ENCODE measurements at places on chromosomes 12 and 14. TPM values are rescaled to one million over a fixed set of nuclear protein-coding genes. Genes with fewer than 3 reads are reported as not detected.

GRCh38 chr12:112261559-112261958 is 120.7 kb downstream of the HECTD4 start:
- no peak for DNase-seq

DNA sequence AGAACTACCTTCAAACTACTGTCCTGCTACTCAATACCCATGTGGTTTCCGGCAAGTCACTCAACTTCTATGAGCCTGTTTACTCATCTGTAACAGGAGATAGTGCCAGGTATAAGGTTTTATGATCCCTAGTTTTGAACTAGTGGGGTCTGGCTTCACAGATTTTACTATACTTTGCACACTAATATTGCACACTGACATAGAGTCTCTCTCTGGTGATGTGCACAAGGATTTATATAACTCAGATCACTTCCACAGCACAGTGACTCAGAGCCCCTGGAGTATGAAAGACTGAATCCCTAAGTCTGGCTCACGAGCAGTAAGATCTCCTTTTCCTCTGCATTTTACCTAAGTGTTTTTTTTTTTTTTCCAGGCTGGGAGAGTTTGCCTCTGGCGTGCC is 69.7 kb upstream of the SLC38A2 start:
- no peak for DNase-seq

DNA sequence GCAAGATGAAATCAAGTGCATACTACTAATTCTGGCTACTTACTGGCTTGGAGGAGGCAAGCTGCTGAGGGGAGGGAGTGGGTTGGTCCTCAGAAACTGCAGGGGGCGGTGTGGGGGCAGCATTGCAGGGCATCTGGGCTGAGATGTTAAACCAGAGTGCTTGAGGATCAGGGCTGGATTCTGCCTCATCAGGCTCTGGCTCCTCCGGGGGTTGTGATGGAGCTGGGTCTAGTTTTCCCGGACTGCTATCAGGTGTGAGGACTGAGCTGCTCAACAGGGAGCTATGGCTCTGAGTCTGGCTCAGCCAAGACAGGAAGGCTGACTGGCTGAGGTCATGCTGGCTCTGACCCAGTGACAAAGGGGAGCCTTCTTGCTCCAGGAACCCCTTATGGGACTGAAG is 28.6 kb downstream of the BAZ2A start:
- DNase-seq = no peak

- no peak for DNase-seq
These were observed 219.2 kb downstream of the MSRB3 start for GRCh38 chr12:65497660-65498059.

DNA sequence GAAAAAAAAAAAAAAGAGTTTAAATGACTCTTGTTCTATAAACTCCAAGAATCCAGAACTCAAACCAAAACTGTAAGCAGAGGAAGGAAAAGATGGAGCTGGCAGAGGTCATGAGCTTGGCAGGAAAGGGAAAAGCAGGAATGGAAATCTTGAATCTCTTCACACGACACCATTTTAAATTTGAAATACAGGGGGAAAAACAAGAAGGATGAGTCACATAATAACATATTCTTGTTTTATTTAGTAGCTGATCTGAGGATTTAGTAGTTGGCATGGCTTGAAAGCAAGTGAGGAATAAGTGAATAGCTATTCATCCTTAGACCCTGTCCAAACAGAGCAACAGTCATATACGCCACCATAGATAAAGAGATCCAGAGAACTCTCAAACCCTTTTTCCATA is 35.0 kb downstream of the EPS8 start:
- no peak for DNase-seq

DNA sequence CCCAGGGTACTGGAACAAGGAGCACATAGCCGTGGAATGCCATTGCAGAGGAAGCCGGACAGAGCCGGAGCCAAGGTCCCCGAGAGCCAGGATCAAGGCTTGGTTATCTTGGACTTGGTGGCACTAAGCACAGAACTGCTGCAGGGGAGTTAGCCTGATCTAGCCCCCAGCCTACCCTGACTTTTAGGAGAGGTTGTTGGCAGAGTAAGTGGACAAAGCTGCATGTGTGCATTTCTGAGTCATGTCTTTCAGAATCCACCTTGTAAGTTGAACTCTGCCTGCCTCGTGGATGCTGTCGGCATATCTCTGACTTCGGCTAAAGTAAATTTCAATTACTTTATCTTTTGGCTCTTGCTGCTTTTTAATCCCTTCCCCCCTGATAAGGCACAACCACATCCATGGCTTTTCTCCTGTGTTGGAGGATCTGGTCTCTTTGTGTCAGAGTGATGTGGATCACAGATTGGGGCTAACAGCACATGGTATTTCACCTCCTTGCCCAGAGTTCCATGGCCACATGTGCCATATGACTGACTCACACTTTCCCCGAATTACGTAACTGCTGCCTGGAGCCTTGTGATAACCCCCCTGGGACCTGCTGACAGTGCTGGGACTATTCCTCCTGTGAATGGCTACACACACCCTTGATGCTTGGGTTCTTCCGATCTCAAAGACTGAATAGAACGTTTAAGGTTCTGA is 240.3 kb downstream of the EMP1 start:
- DNase-seq = peak; percentile 71

DNA sequence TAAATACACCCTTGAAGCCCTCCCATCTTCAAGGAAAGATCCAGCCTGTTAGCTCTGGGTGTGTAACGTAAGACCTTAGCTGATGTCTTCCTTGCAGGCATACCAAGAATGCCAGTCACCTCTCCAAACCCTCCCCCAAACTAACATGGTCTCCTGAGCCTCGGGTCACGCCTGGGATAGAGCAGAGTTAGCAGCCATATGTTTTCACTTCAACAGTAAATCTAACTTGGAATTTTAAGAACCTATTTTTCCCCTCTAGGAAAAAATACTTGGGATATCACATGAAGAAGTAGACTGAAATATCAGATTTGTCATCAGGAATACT is 27.9 kb downstream of the BCL2L14 start:
- no peak for DNase-seq

DNA sequence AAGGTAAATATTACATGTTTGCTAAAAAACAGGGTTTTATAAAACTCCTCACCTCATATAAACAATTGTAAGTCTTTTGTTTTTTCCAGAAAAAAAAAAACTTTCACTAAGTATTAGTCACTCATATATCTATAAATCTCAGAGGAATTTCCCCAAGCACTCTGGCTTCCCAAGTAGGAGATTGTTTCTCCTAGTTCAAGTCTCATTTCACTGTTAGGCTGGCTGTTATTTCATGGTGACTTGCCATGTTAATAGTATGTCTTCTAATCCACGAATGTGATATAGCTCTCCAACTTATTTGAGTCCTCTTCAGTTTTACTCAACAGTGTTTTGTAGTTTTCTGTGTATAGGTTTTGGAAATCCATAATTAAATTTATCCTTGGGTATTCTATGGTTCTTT is 61.6 kb downstream of the CAPZA3 start:
- DNase-seq = no peak

DNA sequence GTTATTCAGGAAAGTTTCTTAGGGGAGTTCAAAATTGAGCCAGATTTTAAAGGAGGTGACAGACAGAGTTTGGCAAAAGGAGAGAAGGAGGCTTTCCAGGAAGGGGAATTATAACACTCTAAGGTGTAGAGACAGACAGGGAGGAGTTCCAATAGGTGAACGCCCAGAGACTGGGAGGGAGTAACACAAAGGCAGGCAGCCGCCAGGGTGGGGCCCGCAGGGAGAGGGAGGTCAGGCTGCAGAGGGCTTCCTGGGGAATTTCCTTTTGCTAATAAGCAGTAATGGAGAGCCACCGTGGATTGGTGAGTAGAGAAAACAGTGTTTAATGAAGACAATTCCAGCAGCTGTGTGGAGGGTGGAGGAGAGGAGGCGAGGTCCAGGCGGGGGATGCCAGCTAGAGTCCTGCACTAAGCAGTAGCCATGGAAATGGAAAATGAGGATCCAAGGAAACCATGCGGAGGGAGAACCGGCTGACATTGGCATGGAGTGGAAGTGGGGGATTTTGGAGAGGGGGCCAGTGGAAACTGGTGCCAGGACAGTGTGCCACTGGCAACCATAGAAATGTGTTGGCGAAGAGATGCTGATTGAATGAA is 22.2 kb downstream of the GRIN2B start:
- DNase-seq = no peak

DNA sequence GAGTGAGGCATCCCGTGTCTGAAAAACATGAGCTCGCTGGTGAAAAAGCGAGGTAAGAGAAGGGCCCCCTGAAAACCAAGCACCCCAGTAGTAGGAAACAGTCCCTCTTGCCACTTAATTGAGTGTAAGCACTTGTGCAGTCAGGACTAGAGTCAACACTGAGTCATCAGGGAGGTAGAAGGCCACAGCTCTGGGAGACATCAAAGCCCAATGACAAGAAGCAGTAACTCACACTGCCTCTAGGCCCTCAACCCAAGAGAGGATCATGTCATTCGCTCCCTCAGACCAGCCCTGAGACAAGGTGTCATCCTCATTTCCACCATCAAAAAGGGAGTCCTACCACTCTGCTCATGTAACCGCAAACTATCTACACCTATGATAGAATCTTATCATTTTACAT is 17.8 kb downstream of the POMT2 start:
- peak; percentile 67 for DNase-seq

DNA sequence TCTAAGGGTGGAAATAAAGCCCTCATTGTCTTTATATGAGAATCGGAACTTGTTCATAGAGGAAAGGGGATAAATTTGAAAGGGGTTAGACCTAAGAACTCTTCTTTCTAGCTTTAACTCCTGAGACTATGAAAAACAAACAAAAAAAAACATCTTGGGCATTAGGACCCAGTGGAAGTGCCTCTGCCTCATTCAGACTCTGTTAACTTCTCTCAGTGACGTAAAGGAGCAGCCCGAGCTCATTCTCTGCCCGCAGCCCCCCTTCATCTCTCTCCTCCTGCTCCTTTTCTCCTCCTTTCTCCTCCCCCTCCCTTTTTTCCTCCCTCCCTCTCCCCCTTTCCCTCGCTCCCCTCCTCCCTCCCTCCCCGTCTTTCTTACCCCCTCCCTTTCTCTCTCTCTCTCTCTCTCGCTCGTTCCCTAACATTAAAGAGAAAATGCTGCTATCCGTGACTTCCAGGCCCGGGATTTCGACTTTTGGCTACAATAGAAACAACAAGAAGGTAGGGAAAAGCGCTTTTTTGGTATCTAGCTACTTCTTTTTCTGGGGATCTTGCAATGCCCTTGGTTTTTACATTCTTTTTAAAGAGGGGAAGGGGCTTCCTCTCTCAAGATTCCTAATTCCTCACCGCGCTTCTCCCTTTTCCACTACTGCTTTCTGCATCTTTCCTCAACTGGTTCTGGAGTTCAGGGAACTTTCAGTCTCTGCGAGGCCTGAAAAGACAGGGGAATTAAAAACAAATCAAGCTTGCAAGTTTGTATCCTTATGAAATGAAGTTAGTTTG is at the start of gene RBMS2:
TSS of gene RBMS2 (plus strand) at position 231 of the 782 bp plus-strand sequence. CDS start at position 435, 204 bp downstream.
- peak; percentile 95 for DNase-seq

GRCh38 chr12:26564391-26564790 is 268.6 kb downstream of the ITPR2 start:
- no peak for DNase-seq

- peak; percentile 29 for DNase-seq
These were observed 7.8 kb upstream of the PLXNC1 start for GRCh38 chr12:94140556-94140955.

DNA sequence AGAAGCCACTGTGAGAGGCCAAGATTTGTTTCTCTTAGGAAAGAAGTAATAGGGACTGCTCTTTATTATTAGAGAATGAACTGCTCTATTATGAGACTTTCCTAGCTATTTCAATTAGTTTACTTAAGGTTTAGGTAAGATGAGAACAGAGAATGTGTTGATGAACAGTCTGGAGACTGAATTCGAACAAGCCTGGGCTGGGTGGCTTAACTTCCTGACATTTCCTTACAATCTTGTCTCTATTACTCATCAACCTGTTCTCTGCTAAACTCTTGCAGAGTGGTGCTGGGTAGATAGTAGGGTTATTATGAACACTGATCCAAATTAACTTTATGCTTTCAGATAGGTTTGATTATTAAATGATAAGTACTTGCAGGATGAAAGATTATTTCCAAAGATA is 31.2 kb downstream of the SLC15A5 start:
- DNase-seq = no peak

DNA sequence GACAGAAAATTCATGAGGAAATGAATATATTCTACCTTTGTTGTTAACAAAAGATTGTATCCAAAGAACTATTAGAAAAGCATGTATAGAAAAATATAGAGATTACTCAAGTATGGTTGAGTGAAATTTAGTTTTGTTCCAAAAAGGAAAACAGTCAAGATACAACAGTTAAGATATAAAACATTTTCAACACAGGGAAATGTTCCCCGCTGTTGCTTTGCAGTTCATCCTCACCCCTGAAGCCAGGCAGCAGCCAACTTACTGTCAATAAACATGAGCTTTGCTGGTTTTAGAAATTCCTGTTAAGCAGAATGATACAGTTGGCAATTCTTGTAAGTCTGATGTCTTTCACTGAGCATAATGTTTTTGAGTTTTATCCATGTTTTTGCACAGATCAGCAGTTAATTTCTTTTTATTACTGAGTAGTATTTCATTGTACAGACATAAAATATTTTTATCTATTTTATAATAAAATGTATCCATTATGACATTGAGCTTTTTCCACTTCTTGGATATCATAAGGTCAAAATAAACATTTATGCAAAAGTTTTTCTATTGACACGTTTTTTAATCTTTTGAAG is 1.2 kb upstream of the CLEC2B start:
- no peak for DNase-seq

GRCh38 chr14:102164241-102164641 is 24.5 kb downstream of the WDR20 start:
- no peak for DNase-seq

DNA sequence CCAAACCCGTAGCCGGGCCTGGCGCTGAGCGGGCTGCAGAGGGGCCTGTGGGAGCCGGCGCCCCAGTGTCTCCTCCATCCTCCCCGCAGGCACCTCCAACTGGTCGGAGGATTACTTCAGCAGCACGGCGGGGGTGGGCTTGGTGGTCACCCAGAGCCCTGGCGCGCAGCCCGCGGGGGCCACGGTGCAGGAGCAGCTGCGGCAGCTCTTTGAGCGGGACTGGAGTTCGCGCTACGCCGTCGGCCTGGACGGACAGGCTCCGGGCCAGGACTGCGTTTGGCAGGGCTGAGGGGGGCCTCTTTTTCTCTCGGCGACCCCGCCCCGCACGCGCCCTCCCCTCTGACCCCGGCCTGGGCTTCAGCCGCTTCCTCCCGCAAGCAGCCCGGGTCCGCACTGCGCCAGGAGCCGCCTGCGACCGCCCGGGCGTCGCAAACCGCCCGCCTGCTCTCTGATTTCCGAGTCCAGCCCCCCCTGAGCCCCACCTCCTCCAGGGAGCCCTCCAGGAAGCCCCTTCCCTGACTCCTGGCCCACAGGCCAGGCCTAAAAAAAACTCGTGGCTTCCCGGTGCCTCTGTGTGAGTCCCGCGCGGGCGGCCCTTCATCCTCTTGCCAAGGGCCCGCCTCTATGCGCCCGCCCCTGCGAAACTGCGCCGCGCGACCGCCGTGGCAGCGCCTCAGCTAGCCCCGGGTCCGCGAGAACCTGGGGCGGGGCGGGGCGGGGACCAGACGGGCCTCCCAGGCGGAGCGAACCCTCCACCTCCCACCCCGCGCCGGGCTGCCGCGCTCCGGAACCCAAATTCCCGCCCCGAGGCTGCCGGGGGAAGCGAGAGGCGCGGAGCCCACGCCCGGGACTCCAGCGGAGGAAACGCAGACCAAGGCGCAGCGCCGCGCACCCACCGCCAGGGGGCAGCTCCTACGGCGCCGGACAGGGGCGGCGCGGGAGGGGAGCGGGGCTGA is 8.3 kb downstream of the PLD4 start:
- DNase-seq = peak; percentile 65

GRCh38 chr14:87305345-87305744 is 687.6 kb downstream of the GALC start:
- DNase-seq = no peak

Gene SLC25A47
- not detected for total RNA-seq

Gene CCDC184
- total RNA-seq = 1.2 TPM

Gene KLRG1
- total RNA-seq = 0.14 TPM

Gene TTC9
- total RNA-seq = 0.88 TPM

Gene PIANP
- not detected for total RNA-seq

Gene ASIC1
- 3.4 TPM for total RNA-seq

All from H4 (cell line).